ENCODE measurements at places on chromosomes 3 and 15.

- no peaks in the 10 kb centered on the region for H3K36me3 ChIP-seq
- H3K27me3 ChIP-seq = no peaks in the 10 kb centered on the region
- no peak overlapping the region for H3K27ac ChIP-seq
- no peaks in the 10 kb centered on the region for H3K4me1 ChIP-seq
- DNase-seq = no peak
Measured at GRCh38 chr15:61084944-61085367, 144.1 kb downstream of the RORA start.

- no peak overlapping the region for H3K27ac ChIP-seq
- no peak for DNase-seq
- no peak overlapping the region for H3K4me3 ChIP-seq
- no peaks in the 10 kb centered on the region for H3K36me3 ChIP-seq
- H3K27me3 ChIP-seq = peaks cover 3% of the 10 kb centered on the region
Measured at GRCh38 chr3:154345422-154346122, 21.3 kb upstream of the DHX36 start.

DNA sequence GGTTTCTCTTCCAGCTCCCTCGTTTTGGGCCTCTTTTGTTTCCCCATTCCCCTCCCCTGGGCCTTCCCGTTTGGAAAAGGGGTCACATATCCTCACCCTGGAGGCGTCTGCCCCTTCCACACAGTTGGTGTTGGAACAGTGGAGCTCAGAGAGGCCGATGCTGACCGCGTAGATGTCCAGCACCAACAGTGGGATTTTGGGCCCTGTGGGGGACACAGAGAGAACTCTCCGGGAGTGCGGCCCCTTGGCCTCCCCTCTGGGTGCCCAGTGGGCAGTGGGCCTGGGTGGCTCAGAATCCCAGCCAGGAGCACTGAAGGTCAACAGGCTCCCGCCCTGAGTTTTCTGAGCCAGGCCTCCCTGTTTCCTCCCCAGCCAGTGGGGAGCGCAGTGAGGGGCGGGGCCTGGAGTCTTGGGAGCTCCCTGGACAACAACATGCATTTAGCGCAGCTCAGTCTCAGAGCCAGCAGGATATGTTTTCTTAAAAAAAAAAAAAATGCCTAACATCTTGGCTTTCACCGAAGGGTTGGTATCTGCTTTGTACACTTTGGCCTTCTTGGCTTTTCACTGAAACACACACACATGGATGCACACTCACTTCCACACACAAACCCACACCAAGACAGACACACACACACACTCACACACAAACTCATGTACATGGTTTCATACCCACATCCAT lies 670 bp upstream of the ISLR start:
- no peaks in the 10 kb centered on the region for H3K36me3 ChIP-seq
- no peak for DNase-seq
- H3K4me3 ChIP-seq = no peak overlapping the region
- no peaks in the 10 kb centered on the region for H3K4me1 ChIP-seq
- no peak overlapping the region for H3K27ac ChIP-seq

GRCh38 chr3:120094776-120095225 lies 554 bp upstream of the GSK3B start:
- H3K27me3 ChIP-seq = no peaks in the 10 kb centered on the region
- H3K27ac ChIP-seq = peak overlapping the region; percentile 99
- no peaks in the 10 kb centered on the region for H3K36me3 ChIP-seq
- peak; percentile 100 for DNase-seq
- H3K4me1 ChIP-seq = peaks cover 16% of the 10 kb centered on the region

DNA sequence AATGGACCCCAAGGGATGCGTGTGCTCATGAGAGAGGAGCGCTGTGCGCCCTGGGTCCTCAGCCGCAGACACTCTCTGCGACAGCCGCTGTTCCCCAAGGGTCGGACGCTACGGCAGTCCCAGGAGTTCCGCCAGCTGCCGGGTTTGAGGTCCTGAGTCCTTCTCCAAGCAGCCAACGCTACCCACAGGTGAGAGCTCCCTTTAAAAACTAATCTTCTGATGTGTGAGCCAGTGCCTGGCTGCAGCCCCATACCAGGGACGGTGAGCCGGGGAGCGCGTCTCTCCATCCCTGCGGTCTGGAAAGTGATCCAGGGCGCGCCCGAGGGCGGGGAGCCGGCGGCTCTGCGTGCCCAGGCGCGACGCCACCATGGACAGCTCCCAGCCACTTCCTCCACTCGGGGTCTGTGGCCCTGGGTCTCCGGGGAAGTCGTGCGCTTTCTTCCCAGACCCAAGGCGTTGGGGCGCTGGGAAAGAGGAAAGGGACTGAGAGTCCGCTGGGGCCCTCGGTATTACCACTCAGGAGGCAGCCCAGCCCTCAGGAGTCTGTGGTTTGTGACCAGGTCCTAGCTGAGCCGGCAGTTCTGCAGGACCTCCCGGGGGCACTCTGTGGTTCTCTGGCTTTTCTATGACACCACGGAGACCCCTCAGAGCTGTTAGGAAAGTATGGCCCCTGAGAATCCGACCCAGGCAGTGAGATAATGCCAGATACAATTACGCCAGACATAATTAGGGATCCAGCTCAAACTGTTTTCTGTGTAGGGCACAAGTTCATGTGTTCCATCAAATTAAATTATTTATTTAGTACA lies 1.4 kb downstream of the CEMIP start:
- H3K27ac ChIP-seq = no peak overlapping the region
- H3K36me3 ChIP-seq = no peaks in the 10 kb centered on the region
- H3K27me3 ChIP-seq = peaks cover 28% of the 10 kb centered on the region
- H3K4me3 ChIP-seq = no peak overlapping the region
- DNase-seq = no peak
- peaks cover 7% of the 10 kb centered on the region for H3K4me1 ChIP-seq

GRCh38 chr3:161038725-161039124 lies 66.4 kb downstream of the B3GALNT1 start:
- H3K27me3 ChIP-seq = no peaks in the 10 kb centered on the region
- no peak overlapping the region for H3K27ac ChIP-seq
- H3K4me3 ChIP-seq = no peak overlapping the region
- DNase-seq = no peak
- no peaks in the 10 kb centered on the region for H3K4me1 ChIP-seq

DNA sequence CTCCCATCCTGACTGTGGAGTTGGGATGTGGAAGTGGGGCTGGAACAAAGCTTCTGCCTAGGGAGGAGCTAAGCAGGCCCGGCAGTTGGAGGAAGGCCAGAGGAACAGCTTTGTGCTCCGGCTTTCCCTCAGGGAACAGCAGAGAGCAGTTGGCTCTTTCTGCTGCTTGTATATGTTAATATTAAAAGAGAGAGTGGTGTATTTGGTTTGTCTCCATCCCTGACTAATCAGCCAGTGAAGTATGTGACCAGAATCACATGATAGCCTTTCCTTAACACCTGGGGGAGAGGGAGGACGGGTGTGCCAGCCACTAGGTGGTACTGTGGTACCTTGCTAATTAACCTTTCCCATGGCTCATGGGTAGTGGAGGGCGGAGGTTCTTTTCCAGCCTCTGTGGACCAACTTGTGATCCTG lies 10.0 kb downstream of the EIF2B5 start:
- no peaks in the 10 kb centered on the region for H3K27me3 ChIP-seq
- no peak overlapping the region for H3K4me3 ChIP-seq
- no peak for DNase-seq
- H3K27ac ChIP-seq = no peak overlapping the region
- H3K36me3 ChIP-seq = peaks cover 58% of the 10 kb centered on the region
- H3K4me1 ChIP-seq = no peaks in the 10 kb centered on the region

DNA sequence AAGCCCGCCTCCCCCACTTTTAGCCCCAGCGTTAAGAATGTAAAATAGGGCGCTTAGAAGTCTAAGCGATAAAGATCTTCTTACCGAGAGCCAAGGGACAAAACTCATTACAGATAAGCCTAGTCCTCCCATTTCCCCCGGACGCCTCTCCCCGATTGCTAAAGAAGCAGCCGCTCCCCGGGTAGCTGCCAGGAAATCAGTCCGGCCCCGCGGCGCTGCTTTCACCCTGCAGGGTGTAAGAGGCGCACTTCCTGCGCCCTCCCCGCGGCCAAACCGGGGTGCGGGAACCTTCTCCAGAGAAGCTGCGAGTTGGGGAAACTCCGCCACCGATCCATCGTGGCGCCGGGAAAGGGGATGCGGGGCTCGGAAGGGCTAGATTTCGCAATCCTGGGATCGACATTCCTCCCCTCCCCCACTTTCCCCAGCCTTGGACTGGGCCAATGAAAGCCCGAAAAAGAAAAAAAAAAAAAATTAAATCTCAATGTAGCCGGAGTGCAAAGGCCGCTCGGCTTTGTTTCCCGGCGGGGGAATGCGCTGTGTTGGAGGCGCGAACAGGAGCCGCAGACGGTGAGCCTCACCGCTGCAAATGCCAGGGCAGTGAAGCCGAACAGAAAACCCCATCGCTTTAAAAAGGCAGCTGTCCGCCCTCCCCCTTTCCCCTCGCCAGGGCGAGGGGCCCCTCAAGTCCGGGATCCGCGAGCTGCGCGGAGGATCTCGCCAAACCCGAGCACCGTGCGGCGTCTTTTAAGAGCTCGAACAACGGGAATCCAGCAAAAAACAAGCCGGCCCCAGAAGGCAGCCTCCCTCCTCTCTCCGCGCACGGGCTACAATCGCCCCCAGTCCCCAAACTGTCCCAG lies 626 bp upstream of the PTPRG start:
- no peak overlapping the region for H3K4me3 ChIP-seq
- no peak overlapping the region for H3K27ac ChIP-seq
- DNase-seq = no peak
- H3K4me1 ChIP-seq = no peaks in the 10 kb centered on the region
- H3K27me3 ChIP-seq = peaks cover 2% of the 10 kb centered on the region

DNA sequence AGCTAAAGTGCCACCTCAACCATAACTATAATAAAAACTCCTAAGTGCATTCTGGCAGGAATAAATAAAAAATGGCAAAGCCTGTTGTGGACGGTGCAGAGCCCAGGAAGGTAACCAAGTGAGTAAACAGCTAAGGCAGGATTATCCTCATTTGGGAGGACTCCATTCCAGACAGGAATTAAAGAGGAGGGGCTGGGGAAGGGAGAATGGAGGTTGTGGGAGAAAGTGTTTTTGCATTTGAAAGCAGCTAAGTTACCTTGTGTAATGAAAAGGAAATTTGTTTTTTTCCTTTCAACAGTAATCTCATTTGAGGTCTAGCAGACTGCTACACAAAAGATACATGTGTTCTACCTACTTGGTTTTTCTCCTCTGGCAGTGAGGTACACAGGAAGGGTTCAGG lies 248.5 kb downstream of the TIGIT start:
- no peak overlapping the region for H3K27ac ChIP-seq
- no peaks in the 10 kb centered on the region for H3K27me3 ChIP-seq
- H3K4me3 ChIP-seq = no peak overlapping the region
- H3K36me3 ChIP-seq = no peaks in the 10 kb centered on the region
- no peaks in the 10 kb centered on the region for H3K4me1 ChIP-seq

DNA sequence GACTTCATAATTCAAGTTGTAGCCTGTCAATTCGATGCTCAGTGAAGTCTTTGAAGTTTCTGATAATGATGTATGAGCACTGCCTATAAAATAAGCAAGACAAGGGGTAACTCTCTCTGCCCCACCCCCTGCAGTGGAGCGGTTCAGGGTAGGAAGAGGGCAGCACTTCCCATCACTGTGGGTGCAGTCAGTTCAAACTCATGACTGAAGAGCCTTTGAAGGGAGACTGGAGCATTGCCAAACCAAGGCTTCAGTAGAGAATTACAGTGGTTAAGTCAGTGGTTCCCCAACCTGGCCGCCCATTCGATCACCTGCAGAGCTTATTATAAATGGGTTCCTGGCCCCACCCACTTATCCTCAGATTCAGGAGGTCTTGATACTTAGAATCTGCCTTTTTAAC lies 190.6 kb downstream of the SHQ1 start:
- no peak for DNase-seq
- no peak overlapping the region for H3K4me3 ChIP-seq
- H3K27me3 ChIP-seq = no peaks in the 10 kb centered on the region
- no peak overlapping the region for H3K27ac ChIP-seq

DNA sequence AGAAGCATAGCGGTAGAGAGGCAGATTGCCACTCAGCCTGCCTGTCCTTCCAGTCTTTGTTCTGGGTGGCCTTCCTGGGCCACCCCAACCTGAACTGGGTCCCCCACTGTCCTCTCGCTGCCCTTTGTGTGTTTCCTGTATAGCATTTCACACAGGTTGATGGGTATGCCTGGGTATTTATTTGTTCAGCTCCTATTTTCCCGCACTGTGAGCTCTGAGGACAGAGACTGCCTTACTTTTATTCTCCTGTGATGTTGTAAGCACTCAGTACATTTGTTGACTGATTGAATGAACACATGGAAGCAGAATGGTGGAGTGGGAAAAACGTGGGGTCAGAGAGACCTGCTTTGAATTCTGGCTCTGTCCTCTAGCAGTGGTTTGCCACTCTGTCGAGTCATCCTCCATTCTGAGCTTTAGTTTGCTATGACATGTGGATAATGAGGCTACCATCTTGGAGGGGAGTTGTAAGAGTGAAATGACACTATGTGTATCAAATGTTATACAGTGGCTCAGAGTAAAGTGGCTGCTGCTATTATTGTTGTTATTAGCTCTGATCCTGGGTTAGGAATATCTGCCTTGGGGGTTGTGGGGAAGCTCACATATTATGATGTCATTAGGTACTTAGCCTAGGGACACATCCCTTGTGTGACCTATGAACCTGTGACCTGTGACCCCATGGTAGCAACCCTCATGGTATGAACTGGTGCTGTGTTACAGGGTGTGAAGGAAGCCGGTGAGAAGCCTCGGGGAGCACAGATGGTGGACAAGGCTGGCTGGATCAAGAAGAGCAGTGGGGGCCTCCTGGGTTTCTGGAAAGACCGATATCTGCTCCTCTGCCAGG lies 6.4 kb downstream of the PLEKHO2 start:
- DNase-seq = no peak
- H3K4me1 ChIP-seq = peaks cover 32% of the 10 kb centered on the region
- peaks cover 33% of the 10 kb centered on the region for H3K36me3 ChIP-seq
- no peak overlapping the region for H3K4me3 ChIP-seq
- H3K27ac ChIP-seq = no peak overlapping the region
- H3K27me3 ChIP-seq = no peaks in the 10 kb centered on the region

DNA sequence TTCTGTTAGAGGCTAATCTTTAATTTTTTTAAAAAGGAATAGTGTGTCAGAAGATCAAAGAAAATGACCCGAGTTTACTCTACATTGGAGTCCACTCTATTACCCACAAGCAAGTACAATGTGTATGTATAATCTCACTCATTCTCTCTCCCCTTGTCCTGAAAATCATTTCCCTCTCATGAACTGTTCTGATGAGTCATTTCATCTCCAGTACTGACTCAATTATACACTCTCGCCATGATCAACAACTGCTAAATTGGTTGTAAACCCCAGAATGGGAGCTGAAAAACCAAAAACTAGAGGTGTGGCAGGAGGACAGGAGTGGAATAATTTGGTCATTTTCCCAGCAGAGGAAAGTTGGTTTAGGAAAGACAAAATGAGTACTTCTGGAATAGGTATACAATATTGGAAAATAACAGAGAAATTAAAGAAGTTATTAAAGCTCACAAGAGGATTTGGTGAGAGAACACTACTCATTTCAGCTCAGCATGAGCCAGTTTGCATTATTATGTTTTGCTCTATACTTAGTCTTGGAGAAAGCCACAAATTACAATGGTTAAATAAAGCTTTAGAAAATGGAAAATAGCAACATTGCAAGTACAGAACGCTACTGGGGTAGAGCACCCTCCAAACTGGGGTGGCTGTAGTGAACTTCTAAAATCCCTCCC lies 144.3 kb upstream of the PFN2 start:
- no peak for DNase-seq
- no peak overlapping the region for H3K4me3 ChIP-seq
- peaks cover 7% of the 10 kb centered on the region for H3K27me3 ChIP-seq
- no peaks in the 10 kb centered on the region for H3K36me3 ChIP-seq
- no peak overlapping the region for H3K27ac ChIP-seq
